ENCODE measurements at places on chromosomes 12 and 14.

- DNase-seq, result no peak
These were observed 15.0 kb downstream of the GXYLT1 start for GRCh38 chr12:42129595-42130204.

- no peak for DNase-seq
These were observed 701.1 kb downstream of the NOVA1 start for GRCh38 chr14:25896777-25897176.

- no peak for DNase-seq
These were observed 3.8 kb downstream of the MARS1 start for GRCh38 chr12:57491393-57492280.

DNA sequence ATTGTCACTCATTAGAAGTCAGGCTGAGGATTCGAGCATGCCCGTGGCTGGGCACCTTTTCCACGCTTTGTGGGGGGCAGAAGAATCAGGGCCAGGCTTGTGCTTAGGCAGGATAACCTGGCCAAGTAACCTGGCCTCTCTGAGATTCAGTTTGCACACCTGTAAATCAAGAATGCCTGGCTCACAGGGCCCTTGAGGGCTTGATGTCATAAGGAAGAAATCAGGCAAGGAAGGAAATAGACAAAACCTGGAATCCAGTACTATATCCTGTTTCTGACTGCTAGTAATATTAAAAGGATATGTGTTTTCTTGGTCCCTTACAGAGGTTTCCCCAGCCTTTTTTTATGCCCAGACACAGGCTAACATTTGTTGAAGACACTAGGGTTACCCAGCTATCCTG is 91.9 kb downstream of the SAMD4A start:
- DNase-seq, result no peak

GRCh38 chr14:72666610-72667009 is 227.3 kb downstream of the DPF3 start:
- no peak for DNase-seq

- no peak for DNase-seq
These were observed 34.4 kb downstream of the BMAL2 start for GRCh38 chr12:27367078-27367477.
